ENCODE measurements at places on chromosomes 12 and 14. TPM values are rescaled to one million over a fixed set of nuclear protein-coding genes. Genes with fewer than 3 reads are reported as not detected.
A peak's percentile ranks its signal among the peaks of the same experiment; 100 is the strongest.

Gene CD27
- total RNA-seq = 43.4 TPM

DNA sequence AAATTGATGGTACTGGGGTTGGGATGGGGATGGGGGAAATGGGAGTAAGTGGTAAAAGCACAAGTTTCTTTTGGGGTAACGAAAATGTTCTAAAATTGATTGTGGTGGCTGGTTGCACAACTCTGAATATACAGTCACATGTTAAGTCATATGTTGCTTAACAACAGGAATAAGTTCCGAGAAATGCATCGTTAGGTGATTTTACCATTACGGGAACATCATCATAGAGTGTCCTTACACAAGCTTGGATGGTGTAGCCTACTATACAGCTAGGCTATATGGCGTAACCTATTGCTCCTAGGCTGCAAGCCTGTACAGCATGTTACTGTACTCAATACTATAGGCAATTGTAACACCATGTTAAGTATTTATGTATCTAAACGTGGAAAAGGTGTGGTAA lies 31.0 kb downstream of the ITGA7 start:
- H3K27ac ChIP-seq = no peak overlapping the region
- H3K36me3 ChIP-seq = no peaks in the 10 kb centered on the region
- no peak for DNase-seq
- no peak overlapping the region for H3K4me3 ChIP-seq
- H3K4me1 ChIP-seq = peaks cover 1% of the 10 kb centered on the region
- H3K27me3 ChIP-seq = peaks cover 37% of the 10 kb centered on the region

- no peaks in the 10 kb centered on the region for H3K27me3 ChIP-seq
- peaks cover 5% of the 10 kb centered on the region for H3K4me1 ChIP-seq
- DNase-seq = no peak
- no peaks in the 10 kb centered on the region for H3K36me3 ChIP-seq
- H3K27ac ChIP-seq = no peak overlapping the region
- H3K4me3 ChIP-seq = no peak overlapping the region
Measured at GRCh38 chr12:32312049-32312670, 87.2 kb upstream of the FGD4 start.

DNA sequence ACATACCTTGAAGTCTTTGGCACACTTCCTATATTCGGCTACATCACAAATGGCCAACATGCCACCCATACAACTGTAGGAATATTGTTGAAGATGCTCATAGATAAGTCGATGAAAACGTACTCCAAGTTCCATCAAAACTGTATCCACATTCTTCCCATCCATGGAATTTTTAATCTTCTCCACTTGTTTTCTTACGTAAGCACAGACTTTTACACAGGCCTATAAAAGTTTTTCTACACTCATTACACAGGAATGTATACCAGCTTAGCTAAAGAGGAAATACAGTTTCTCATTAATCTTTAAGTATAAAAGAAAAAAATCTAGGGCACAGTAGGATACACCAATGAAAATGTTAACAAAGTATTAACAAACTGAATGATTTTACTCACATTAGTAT lies 59.1 kb downstream of the EXOC5 start:
- no peaks in the 10 kb centered on the region for H3K4me1 ChIP-seq
- peaks cover 34% of the 10 kb centered on the region for H3K36me3 ChIP-seq
- no peak overlapping the region for H3K4me3 ChIP-seq
- no peak for DNase-seq
- no peak overlapping the region for H3K27ac ChIP-seq
- no peaks in the 10 kb centered on the region for H3K27me3 ChIP-seq

- H3K27ac ChIP-seq = no peak overlapping the region
- H3K27me3 ChIP-seq = no peaks in the 10 kb centered on the region
- no peak overlapping the region for H3K4me3 ChIP-seq
- no peaks in the 10 kb centered on the region for H3K36me3 ChIP-seq
Measured at GRCh38 chr12:121860257-121860656, 1.6 kb upstream of the HPD start.

Gene RGS6
- total RNA-seq = 2.0 TPM

- peaks cover 35% of the 10 kb centered on the region for H3K36me3 ChIP-seq
- no peak overlapping the region for H3K4me3 ChIP-seq
- H3K4me1 ChIP-seq = peaks cover 2% of the 10 kb centered on the region
- H3K27ac ChIP-seq = no peak overlapping the region
- H3K27me3 ChIP-seq = no peaks in the 10 kb centered on the region
Measured at GRCh38 chr14:69439521-69440270, 41.2 kb downstream of the SLC39A9 start.

- H3K27ac ChIP-seq = no peak overlapping the region
- peaks cover 63% of the 10 kb centered on the region for H3K36me3 ChIP-seq
- no peak overlapping the region for H3K4me3 ChIP-seq
- peaks cover 12% of the 10 kb centered on the region for H3K4me1 ChIP-seq
Measured at GRCh38 chr12:19465711-19466110, 26.4 kb downstream of the AEBP2 start.

DNA sequence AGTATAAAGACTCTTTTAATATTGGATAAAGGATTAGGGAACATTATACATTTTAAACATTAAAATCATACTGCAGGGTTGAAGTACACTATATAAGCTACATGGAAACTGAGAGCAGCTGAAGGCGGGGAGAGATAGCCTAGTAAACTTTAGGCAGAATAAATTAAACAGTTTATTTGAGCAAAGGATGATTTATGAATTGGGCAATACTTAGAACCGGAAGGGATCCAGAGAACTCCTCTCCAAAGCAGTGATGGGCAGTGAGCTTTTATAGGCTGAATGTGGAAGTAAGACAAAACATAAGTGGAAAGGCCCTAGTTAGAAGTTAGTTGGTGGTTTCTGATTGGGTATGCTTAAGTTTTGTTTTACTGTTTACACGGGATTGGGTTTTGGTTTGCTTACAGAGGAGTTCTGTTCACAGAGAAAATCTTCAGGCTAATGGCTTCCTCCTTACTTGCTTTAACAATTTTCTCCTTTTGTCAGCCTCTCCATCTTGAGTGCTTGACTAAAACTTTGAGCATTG lies 18.9 kb downstream of the LEMD3 start:
- peak overlapping the region; percentile 18 for H3K27ac ChIP-seq
- peaks cover 61% of the 10 kb centered on the region for H3K36me3 ChIP-seq
- no peak overlapping the region for H3K4me3 ChIP-seq
- H3K4me1 ChIP-seq = peaks cover 50% of the 10 kb centered on the region
- H3K27me3 ChIP-seq = no peaks in the 10 kb centered on the region
